ENCODE measurements at places on chromosomes 1 and 21.

GRCh38 chr1:27609210-27609555 lies 5.2 kb upstream of the AHDC1 start:
- no peak for DNase-seq

- DNase-seq, result no peak
These were observed 221.2 kb downstream of the CACNA1E start for GRCh38 chr1:181704546-181704945.

DNA sequence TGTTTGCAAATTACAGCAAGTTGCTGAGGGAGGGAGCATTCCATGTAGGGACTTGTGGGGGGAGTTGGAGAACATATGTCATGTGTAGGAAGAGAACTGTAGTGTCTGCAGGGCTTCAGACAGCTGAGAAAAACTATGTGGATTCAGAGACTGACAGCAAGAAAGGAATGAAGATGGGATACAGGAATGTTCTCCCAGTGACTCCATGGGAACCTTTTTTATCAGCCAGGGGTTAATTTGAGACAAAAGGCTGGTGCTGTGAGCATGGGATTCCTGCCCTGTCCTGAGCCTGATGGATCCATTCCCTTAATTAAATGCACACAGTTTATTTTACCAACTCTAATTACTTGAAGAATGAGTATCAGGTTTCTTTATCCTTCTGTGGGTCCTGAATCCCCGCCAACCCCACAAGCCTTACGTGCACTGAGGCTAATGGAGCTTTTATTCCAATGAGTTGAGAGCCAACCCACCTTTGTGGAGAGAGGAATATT lies 26.5 kb upstream of the PLXNA2 start:
- DNase-seq, result no peak

GRCh38 chr1:33656467-33657005 lies 184.1 kb downstream of the ZSCAN20 start:
- DNase-seq, result no peak

DNA sequence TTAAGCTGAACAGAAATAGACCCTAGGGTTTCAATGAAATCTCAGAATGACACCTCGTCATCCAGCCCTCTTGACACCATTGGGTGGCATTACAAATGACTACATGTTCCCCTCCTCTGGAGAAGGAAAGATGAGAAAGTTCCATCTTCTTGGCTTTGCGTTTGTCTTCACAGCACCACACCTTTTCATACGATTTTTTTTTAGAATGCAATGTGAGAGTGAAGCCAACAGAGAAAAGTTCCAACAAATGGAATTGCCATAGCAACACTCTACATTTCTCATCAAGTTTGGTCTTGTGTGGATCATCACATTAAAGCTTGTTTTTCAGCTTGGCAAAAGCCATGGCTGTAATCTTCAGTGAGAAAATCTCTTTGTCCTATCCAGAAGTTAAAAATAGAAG lies 183.4 kb upstream of the SNX7 start:
- no peak for DNase-seq

- DNase-seq, result no peak
These were observed 1.6 kb upstream of the LEFTY2 start for GRCh38 chr1:225942574-225942973.
